ENCODE measurements at places on chromosomes 1 and 21.

- no peak for DNase-seq
These were observed 1.0 kb upstream of the DCAF6 start for GRCh38 chr1:167935216-167936067.

GRCh38 chr1:20123722-20124455, 4.6 kb upstream of the PLA2G2D start:
- no peak for DNase-seq

- no peak for DNase-seq
These were observed 74.2 kb downstream of the TOMM20 start for GRCh38 chr1:235054466-235054865.

DNA sequence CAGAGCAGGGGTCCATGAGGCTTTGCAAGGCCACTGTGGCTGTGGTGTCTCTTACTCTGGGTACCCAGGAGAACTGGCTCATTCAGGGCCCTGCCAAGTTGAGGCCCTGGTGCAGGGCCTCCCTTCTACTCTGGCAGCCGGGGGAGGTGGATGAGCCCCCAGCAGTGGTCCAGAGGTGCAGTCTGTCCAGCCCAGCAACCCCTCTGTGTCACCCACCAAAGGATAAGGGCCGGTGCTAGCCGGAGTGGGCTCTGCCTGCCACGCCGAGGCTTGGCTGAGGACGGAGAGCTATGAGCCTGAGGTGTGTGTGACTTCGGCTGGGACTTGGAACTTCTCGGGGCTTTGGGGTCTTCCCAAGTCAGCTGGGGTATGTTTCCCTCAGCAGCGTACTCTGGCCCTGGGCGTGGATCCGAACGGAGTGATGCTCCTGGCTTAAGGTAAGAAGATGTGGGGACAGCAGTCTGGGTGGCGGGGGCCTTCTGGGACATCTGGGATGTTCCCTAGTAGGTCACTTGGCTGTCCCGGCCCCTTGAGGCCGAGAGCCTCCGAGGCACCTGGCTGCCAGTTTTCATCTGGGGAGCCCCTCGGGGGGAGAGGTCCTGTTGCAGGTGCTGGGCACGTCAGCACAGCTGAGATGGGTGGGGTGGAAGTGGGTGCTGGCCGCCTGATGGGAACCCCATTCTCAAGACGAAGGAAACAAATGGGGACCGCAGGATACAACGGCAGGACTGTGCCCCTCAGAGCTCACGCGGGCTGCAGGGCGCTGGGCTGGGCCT, 25.9 kb downstream of the RUNX3 start:
- DNase-seq = no peak

DNA sequence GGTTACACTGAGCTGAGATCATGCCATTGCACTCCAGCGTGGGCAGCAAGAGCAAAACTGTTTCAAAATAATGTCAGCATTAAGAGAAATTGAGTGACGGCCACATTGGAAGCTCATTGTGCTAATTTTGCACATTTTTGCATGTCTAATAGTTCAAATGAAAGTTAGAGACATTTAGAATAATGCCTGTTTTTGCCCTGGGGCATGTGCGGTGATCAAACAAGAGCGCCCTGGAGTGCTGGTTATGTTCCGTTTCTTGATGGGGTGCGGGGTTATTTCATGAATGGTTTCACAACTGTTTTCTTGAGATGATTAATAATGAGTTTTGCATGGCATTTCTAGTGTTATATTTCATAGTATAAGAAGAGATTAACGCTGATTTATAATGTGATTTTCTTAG, 13.1 kb downstream of the OR2T11 start:
- no peak for DNase-seq

DNA sequence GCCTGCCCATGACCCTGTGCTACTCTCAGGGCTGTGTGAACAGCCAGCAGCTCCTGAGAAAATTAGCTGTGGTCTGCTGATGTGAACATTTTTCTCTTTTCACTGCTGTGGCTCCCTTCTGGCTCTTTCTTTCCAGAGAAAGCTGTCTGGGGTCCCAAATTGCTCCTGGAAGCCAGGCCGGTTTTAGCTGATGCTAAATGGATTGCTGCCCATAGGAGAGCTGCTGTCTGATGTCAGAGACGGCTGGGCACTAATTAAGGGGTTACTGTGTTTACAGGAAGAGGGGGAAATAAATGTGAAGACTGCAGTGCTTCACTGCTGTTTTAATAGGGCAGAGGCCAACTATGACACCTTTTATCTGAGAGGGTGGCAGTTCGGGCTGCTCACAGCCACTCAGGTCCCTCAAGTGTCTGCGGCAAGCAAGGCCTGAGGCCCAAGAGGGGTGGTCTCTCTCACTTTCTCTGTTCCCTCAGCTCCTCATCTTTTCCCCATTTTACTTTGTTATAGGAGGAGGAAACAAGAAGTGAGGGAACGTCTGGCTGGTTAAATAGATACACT, 106.0 kb upstream of the GNG12 start:
- DNase-seq = no peak

DNA sequence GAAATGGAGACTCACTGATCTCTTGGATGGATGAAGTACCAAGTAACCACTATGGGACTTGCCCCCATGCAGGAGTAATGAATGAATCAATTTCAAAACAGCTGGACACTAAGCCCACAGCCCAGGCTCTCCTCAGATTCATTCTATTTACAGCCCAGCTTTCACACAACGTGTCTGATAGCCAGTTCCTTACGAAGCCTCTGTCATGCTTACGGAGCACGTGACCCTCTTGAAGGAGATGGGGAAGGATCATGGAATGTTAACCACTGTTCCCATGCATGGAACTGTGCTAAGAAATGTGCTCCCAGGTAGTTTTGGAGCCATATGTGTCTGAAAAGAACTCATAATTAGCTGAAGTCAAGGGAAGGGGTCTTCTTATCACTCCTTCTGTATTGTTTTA, 124.1 kb downstream of the KIF26B start:
- no peak for DNase-seq

GRCh38 chr1:5975133-5975880, 16.9 kb downstream of the NPHP4 start:
- no peak for DNase-seq

DNA sequence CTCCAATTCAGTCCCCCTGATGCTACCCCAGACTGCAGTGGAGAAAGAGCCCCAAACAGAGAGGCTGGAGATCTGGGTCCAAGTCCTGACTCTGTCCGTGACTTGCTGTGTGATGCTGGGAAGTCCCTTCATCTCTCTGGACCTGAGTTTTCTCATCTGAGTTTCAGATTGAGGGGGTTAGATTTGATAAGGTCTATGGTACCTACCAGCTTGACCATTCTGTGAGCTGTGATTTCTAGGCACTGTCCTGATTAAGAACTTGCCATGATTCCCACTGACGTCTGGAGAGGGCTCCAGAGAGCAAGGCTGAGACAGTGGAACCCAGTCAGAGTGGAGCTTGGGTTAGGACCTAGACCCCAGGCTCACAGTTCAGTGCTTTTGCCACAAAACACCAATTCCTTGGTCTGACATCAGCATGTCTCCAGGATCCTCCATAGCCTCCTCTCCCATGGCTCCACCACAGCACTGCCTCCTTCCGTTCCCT, 43.8 kb upstream of the DMBX1 start:
- DNase-seq = no peak

- no peak for DNase-seq
These were observed 622.9 kb upstream of the ADAMTS5 start for GRCh38 chr21:27589781-27590180.

- DNase-seq = no peak
These were observed 2.9 kb upstream of the EFNA1 start for GRCh38 chr1:155124503-155125463.

GRCh38 chr1:44949286-44949685, 37.1 kb downstream of the EIF2B3 start:
- no peak for DNase-seq

GRCh38 chr1:225848030-225848955, 33.9 kb downstream of the TMEM63A start:
- DNase-seq = no peak

DNA sequence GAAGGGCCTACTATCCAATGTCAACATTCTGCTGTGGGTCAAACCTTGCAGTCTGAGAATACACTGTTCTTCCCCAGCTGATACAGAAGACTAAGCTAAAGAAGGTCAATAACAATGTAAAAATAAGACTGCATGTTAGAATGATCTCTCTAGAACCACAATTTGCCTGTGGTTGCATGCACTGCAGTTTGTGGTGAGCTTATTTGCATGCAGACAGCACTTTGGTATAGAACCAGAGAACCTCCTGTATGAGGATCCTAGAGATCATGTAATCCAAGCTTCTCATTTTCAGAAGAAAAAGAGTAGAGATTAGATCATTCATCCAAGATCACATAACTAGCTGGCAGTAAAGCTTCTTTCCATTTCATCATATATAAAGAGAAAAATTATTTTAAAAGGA, 15.8 kb downstream of the SYNJ1 start:
- no peak for DNase-seq
